ENCODE measurements at places on chromosomes 7 and 10.

DNA sequence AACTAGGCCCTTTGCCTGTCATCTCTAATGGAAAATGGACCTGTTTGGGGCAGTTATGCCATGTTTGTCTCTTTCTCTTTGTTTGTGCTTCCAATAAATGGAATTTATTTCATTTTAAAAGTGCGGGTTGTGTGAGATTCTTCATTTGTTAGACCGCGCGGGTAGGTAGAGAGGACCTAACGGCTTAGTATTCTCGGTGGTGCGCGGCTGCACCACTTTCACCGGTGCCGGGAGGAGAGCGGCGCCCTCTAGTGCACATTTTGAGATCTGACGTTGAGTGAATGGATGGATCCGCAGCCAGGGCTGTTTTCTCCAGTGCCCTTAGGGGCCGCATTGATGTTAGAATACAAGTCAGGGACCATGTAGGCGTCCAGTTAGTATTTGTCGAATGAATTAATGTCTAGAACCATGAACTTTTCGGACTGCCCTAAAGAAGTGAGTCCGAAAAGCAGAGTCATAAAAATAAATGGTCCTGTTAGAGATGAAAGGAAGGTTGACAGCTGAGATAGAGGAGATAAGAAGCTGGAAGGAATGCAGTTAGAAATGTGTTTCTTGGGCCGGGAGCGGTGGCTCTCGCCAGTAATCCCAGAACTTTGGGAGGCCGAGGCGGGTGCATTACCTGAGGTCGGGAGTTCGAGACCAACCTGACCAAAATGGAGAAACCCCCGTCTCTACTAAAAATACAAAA, 29.3 kb upstream of the GIMAP8 start:
- peak; percentile 90 for DNase-seq

DNA sequence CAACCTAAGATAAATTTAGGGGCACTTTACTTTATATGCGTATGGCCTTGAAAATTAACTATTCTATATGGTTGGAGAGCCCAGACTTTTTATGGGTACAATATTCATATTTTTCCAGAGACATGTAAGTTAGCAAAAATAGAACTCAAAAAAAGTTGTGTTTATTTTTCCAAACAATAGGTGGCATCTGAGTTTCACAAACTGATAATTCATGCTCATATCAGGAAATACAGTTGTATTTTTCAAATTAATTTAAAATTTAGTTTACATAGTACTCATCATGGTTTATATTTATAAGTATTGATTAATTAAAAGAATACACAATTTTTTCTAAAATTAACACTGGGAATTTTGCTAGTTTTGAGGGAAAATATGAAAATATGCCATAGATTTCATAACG, 34.6 kb downstream of the ANKRD7 start:
- no peak for DNase-seq

DNA sequence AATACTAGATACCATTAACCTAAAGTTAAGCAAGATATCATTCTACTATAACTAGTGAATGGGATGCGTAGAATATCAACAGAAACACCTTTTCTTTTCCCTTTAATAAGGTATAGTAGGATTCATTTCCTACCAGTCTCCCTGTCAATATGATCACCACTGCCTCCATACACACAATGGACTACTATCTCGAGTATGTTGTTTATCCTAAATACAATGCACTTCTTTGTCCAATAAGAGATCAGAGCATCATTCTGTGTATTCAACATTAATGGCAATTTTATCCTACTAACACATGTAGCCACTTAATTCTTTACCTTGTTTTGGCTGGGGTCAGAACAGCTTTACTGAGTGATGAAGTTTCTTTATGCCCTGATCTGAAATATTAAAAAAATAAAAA, 276.3 kb downstream of the TFEC start:
- no peak for DNase-seq

DNA sequence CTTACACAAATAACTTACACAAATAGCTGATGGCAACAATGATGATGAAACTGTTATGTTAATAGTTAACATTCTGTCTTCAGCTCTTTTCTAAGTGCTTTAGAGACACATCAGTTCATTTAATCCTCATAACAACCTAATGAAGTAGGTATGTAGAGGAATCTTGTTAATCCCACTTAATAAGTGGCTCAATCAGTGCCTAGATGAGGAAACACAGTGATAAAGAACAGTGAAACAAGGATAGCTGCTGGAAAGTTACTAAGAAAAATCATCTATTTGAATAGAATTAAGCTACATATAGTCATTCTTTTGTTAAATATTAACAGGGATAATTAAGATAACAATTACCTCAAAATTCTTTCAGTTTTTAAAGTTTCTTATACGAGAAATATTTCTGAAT, 487.6 kb downstream of the ARL4A start:
- no peak for DNase-seq

DNA sequence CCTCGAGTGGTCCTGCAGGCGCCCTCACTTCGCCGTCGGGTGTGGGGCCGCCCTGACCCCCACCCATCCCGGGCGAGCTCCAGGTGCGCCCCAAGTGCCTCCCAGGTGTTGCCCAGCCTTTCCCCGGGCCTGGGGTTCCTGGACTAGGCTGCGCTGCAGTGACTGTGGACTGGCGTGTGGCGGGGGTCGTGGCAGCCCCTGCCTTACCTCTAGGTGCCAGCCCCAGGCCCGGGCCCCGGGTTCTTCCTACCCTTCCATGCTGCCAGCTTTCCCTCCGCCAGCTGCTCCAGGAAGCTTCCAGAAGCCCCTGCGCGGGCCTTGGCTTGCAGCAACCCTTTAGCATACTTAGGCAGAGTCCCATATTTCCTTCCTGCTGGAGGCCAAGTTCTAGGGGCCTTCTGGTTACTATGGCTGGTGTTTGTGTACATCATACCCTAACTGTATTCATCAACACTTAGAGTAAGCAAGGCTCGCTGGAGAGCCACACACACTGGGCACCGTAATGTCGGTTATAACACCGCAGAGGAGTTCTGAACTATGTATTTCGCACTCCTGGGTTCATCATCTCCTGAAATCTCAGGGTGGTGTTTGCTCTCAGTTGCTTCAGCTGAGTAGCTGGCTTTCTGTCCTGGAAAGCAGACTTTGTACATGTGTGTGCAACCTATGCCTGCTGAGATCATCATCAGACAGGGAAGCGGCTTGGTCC, 471 bp downstream of the MGMT start:
- no peak for DNase-seq

DNA sequence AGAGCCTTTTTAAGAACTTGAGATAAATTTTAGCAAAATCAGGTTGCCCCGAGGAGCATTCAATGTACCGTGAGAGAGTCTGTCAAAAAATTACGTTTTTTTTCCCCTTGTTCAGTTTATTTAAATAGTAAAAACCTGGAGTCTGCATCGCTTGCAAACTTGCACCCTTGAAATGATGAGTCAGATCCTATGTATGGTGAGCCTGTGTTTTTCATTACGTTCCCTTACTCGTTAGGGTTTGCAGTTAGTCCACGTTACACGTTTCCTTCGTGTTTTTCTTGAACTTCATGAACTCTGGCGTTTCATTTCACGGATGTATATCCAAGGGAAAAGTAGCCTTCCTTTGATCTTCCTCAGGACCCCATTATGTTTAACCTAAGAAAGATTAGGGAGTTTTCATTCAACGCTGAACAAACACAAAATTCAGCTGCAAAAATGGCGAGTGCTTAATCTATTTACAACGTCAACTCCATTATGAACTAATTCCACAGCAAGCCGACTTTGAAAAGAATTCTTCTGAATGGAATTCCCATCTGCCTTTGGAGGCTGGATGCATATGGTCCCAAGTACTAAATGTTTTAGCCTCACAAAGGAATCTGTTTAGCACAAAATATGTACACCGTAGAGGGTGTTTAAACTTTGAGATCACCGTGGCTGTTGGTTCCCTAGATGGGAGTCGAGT, 182.4 kb downstream of the MYOF start:
- DNase-seq, result no peak

DNA sequence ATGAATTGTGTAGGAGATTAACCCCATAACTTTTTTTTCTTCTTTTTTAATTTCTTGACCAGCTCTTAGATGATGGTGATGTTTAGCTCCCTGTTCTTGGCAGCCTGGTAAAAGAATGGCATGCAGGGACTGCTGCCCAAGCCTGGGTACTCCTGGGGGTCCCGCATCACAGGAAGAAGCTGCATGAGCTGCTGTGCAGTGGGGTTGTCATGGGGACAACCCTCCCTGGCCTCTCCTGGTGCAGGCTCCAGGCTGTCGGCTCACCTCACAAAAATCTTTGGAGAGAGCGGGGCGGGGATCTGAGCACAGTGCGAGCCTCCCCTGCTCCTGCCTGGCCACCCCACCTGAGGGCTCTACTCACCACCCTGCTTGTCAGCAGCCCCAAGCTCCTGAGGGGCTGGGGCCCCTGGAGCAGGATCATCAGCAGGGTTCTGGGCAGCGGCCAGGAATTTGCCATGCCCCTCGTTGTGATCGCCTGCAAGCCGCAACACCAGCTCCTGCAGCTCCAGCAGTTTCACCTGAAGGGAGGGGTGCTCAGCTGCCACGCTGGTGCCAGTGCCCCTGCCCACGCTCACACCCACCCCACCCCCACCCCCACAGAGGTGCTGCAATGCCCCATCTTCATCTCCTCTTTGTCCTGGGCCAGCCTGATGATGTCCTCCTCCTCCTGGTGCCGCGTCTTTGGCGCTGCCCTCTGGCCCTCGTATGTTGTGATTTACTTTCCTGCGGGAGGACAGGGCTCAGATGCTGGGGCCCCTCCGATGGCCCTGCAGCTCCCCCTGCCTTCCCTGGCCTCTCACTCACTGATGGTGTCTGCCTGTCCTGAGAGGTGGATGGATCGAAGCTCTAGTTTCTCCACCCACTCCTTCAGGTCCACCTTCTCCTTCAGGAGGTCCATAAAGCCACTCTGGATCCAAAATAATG, 15.5 kb upstream of the MTPAP start:
- no peak for DNase-seq

DNA sequence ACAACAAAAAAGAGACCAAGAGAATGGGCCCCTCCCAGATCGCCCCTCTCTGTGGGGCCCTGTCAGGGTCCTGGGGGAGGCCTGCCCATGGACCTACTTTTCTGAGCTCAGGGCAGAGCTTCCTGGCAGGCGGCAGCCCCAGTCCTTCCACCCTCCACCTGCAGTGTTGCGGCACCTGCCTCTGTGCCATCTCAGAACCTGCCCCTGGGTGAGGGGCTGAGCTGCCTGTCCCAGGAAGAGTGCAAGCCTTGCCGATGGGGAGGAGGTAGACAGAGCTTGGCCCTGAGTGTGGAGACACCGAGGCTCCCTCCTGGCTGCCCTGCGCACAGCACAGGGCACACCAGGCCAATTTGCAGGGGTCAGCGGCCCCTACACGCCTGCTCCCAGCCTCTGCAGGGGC, 67.5 kb downstream of the UNCX start:
- DNase-seq, result no peak

All from stimulated activated CD4-positive, alpha-beta T cell treated with anti-CD3 and anti-CD28 coated beads, Interleukin-4, amount 100 ng/mL, for 24 hours (primary cell).